ENCODE measurements at places on chromosomes 6 and 20. TPM values are rescaled to one million over a fixed set of nuclear protein-coding genes. Genes with fewer than 3 reads are reported as not detected.
A peak's percentile ranks its signal among the peaks of the same experiment; 100 is the strongest.

The PRDM13 gene
- not detected for polyA plus RNA-seq

The C6orf163 gene
- 1.5 TPM for polyA plus RNA-seq

The ADGRF1 gene
- not detected for polyA plus RNA-seq

The PM20D2 gene
- polyA plus RNA-seq: 31.4 TPM

The IPCEF1 gene
- polyA plus RNA-seq: 0.75 TPM

GRCh38 chr20:17646209-17646960 lies 35.7 kb downstream of the RRBP1 start:
- peaks cover 46% of the 10 kb centered on the region for H3K36me3 ChIP-seq
- DNase-seq: peak; percentile 59
- H3K27me3 ChIP-seq: no peaks in the 10 kb centered on the region
- peak overlapping the region; percentile 20 for H3K27ac ChIP-seq
- H3K4me1 ChIP-seq: peaks cover 82% of the 10 kb centered on the region
- no peak overlapping the region for H3K4me3 ChIP-seq

- no peaks in the 10 kb centered on the region for H3K27me3 ChIP-seq
- H3K27ac ChIP-seq: no peak overlapping the region
- no peak overlapping the region for H3K4me3 ChIP-seq
- no peaks in the 10 kb centered on the region for H3K36me3 ChIP-seq
These were observed 688.4 kb downstream of the HTR1B start for GRCh38 chr6:76774781-76775384.

GRCh38 chr6:79421001-79421411 lies 116.2 kb downstream of the LCA5 start:
- no peak overlapping the region for H3K4me3 ChIP-seq
- no peaks in the 10 kb centered on the region for H3K36me3 ChIP-seq
- no peaks in the 10 kb centered on the region for H3K27me3 ChIP-seq
- H3K4me1 ChIP-seq: peaks cover 5% of the 10 kb centered on the region

DNA sequence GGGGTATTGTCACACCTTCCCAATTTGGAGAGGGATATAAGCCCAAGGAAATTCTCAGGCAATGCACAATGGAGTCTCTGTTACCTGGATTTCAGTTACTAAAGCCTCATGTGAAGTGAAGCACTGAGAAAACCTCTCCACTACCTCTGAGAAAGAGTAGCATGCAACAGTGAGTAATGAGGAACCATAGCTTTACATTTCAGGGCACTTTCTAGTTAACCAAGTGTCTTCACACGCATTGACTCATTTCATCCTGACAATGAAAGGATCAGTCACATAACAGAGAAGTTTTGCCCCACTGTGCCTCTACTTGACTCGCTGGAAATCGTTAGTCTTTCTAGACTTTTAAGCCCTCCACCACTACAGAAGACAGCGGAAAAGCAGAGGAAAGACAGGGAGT lies 86.2 kb upstream of the ARID1B start:
- H3K27me3 ChIP-seq: no peaks in the 10 kb centered on the region
- no peak overlapping the region for H3K4me3 ChIP-seq
- peaks cover 3% of the 10 kb centered on the region for H3K4me1 ChIP-seq

GRCh38 chr6:167788563-167788903 lies 38.2 kb upstream of the AFDN start:
- no peak for DNase-seq
- H3K4me1 ChIP-seq: no peaks in the 10 kb centered on the region
- H3K36me3 ChIP-seq: no peaks in the 10 kb centered on the region
- H3K27ac ChIP-seq: no peak overlapping the region

GRCh38 chr6:24899997-24900325 lies 35.8 kb downstream of the RIPOR2 start:
- H3K27ac ChIP-seq: no peak overlapping the region
- no peak overlapping the region for H3K4me3 ChIP-seq
- DNase-seq: peak; percentile 50
- no peaks in the 10 kb centered on the region for H3K36me3 ChIP-seq
- no peaks in the 10 kb centered on the region for H3K27me3 ChIP-seq
- H3K4me1 ChIP-seq: peaks cover 12% of the 10 kb centered on the region

- no peak for DNase-seq
- H3K4me1 ChIP-seq: peaks cover 5% of the 10 kb centered on the region
- no peaks in the 10 kb centered on the region for H3K36me3 ChIP-seq
- peaks cover 6% of the 10 kb centered on the region for H3K27me3 ChIP-seq
- H3K27ac ChIP-seq: no peak overlapping the region
These were observed 10.5 kb downstream of the ZC3H12D start for GRCh38 chr6:149474108-149474935.

DNA sequence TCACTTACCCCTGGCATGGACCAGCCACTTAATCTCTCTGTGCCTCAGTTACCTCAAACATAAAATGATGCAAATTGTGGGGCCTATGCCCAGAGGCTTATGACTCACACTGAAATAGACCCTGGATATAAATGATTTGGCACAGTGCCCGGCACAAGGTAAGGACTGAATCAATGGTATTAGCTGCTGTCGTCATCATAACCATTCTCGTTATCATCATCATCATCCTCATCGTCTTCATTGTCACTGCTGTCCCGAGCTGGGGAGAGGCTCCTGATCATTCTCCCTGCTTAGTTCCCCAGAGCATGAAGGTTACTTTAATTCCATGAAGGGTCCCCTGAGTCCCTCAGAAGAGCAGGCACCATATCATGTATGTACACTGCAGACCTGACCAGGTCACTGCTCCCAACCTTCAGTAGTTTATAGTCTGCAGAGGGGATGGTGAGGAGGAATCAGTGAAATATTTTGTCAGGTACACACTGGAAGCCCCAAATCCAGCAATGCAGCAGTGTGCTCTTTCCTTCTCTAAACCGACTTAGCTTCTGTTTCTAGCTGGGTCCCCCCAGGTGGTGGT lies 149.3 kb downstream of the TAF4 start:
- H3K27ac ChIP-seq: no peak overlapping the region
- no peak for DNase-seq
- H3K36me3 ChIP-seq: no peaks in the 10 kb centered on the region
- H3K4me1 ChIP-seq: no peaks in the 10 kb centered on the region

DNA sequence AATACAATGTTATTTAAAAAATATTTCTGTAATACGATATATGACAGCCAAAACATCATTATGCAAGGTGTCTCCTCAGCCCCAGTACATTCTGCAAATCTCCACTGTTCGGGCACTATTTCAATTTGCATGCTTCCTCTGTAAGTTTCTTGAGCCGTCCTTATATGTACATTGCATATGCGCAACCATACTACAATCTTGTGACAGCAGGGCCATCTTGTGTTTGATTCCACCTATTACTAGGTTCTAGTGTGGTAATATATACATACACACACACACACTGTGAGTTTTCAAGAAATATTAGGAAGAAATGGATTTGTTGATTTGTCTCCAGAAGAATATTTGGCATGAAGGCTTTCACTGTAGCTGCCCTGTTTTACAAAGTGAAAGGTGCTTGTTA lies 9.8 kb downstream of the LYRM4 start:
- no peak overlapping the region for H3K27ac ChIP-seq
- DNase-seq: peak; percentile 65
- no peaks in the 10 kb centered on the region for H3K36me3 ChIP-seq
- no peak overlapping the region for H3K4me3 ChIP-seq
- H3K27me3 ChIP-seq: no peaks in the 10 kb centered on the region
- no peaks in the 10 kb centered on the region for H3K4me1 ChIP-seq

DNA sequence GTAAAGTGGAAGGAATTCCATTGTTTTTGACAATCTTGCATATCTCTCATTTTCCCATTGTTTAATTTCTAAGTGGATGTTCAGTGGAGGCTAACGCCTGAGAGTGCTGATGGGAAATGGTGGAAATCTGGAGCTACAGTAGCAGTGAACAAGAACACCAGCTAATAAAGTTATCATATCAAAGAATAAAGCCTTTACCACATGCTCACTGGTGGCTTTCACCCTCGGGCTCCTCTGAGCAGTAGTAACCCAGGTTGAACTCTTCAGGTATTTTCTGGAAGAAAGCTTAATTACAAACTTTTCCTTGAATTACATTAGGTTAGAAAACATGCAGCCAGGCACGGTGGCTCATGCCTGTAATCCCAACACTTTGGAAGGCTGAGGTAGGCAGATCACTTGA lies 10.4 kb upstream of the ACAT2 start:
- no peak overlapping the region for H3K27ac ChIP-seq
- H3K4me3 ChIP-seq: no peak overlapping the region
- H3K36me3 ChIP-seq: peaks cover 31% of the 10 kb centered on the region
- H3K27me3 ChIP-seq: no peaks in the 10 kb centered on the region
- no peaks in the 10 kb centered on the region for H3K4me1 ChIP-seq

GRCh38 chr20:9877932-9878495 lies 39.1 kb upstream of the PAK5 start:
- no peak overlapping the region for H3K4me3 ChIP-seq
- H3K27ac ChIP-seq: no peak overlapping the region
- H3K27me3 ChIP-seq: no peaks in the 10 kb centered on the region
- H3K36me3 ChIP-seq: no peaks in the 10 kb centered on the region
- no peak for DNase-seq
- H3K4me1 ChIP-seq: no peaks in the 10 kb centered on the region

GRCh38 chr20:51428401-51429143 lies 113.9 kb downstream of the NFATC2 start:
- H3K36me3 ChIP-seq: peaks cover 28% of the 10 kb centered on the region
- no peak overlapping the region for H3K4me3 ChIP-seq
- DNase-seq: peak; percentile 93

DNA sequence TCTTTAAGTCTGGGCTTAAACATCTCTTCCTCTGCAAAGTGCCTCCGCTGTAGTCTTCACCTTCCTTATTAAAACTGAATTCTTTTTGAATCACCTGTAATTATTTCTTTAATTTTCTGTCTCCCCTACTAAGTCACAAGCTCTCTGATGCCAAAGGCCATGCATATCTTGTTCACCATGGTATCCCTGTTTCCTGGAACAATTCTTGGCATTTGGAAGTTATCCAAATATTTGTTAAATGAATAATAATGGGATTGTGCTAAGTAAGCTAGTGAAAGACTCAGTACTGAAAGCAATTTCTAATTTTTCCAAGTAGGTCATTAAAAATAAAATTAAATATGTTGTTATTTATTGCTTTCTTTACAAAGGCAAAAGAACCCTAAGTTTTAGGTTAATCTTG lies 12.2 kb downstream of the SNAP91 start:
- no peak overlapping the region for H3K4me3 ChIP-seq
- H3K27me3 ChIP-seq: no peaks in the 10 kb centered on the region
- H3K4me1 ChIP-seq: no peaks in the 10 kb centered on the region
- DNase-seq: no peak
- no peak overlapping the region for H3K27ac ChIP-seq

DNA sequence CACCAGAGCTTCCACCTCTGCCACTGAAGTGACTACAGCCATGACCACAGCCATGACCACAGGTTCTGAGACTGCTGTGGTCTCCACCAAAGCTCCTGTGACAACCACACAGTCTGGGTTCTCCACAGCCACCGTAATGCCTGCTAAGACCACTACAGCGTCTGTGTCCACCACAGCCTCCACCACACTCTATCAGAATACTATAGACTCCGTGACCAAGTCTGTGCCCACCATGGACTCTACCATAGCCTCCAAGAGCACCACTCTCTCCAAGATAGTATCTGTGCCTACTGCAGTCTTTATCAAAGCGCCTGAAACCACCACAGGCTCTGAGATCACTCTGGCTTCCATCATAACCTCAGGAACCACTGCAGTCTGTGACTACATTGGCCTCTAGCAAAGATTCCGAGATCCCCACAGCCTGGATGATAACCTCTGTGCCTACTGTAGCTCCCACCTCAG lies 18.3 kb upstream of the MUC21 start:
- peaks cover 5% of the 10 kb centered on the region for H3K27me3 ChIP-seq
- H3K36me3 ChIP-seq: no peaks in the 10 kb centered on the region
- H3K4me3 ChIP-seq: no peak overlapping the region
- DNase-seq: no peak

DNA sequence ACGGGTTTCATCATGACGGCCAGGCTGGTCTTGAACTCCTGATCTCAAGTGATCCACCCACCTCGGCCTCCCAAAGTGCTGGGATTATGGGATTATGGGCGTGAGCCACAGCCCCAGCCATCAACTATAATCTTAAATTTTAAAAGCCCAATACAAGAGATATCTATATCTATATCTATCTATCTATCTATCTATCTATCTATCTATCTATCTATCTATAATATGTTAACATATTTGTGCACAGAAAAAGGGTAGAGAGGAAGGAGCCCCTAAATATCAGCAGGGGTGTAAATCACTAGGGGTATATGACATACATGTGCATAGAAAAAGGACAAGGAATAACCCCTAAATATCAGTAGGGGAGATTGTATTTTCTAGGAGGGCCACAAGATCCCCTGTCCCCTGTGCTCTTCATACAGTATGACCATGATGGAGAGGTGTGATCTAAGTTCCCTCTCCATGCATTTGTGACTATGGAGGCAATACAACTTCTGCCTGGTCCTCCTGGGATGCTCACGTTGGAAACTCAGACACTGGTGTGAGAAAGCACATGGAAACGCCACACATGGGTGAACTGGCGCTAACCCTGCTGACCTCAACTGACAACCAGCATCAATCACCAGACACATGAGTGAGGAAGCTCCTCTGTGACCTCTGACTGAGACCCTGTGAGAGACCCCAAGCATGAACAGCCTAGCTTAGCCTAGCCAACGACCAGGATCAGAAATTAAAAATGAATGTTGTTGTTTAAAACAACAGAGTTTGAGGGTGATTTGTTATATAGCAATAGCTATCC lies 1.2 kb upstream of the SPATS1 start:
- H3K27ac ChIP-seq: no peak overlapping the region
- H3K4me3 ChIP-seq: no peak overlapping the region
- H3K4me1 ChIP-seq: peaks cover 6% of the 10 kb centered on the region
- no peak for DNase-seq
- peaks cover 46% of the 10 kb centered on the region for H3K27me3 ChIP-seq

GRCh38 chr20:25252686-25253421 lies 5.0 kb downstream of the PYGB start:
- DNase-seq: no peak
- no peaks in the 10 kb centered on the region for H3K27me3 ChIP-seq
- peaks cover 6% of the 10 kb centered on the region for H3K4me1 ChIP-seq
- H3K4me3 ChIP-seq: no peak overlapping the region
- H3K36me3 ChIP-seq: no peaks in the 10 kb centered on the region
- no peak overlapping the region for H3K27ac ChIP-seq

DNA sequence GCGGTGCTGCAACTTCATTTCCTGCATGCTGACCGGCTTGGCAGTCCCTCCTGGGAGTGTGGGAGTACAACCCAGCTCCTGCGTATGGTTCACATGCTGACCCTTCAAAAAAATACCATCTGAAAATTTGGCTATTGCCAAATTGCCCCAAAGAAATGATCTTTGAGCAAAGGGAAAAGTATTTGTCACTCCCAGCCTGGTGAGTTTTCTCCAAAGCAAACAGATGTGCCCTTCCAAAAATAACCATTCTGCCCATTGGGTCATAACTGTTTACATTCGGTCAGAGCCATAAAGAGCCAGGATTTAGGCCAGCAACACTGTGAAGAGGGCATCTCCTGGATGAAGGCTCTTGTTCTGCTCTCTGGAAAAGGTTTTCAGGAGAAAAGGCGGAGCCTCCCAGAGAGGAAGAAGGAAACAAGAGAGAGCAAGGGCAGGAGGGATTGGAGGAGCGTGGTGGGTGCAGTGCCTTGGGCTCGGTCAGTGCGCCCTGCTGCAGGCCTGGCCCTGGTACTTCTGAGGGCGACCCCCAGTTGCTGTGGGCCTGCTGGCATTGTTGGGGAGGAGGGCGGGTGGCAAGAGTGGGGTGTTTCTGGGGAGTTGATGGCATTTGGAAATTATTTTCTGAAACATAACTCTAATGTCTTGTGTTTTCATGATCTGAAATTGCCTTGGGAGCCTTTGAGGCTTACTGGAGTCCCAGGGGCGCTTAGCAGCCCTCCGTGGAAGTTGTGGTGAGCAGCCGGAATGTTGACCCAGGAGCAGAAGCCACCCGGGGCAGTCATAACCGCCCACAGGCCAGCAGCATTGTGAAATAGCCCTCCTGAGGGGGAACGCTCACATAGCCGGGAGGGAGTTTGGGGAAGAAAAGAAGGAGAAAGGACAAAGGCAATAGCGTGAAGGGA lies 248.4 kb downstream of the MYLK4 start:
- H3K27me3 ChIP-seq: no peaks in the 10 kb centered on the region
- H3K4me1 ChIP-seq: peaks cover 3% of the 10 kb centered on the region
- no peak for DNase-seq
- H3K4me3 ChIP-seq: no peak overlapping the region
- no peaks in the 10 kb centered on the region for H3K36me3 ChIP-seq
